ENCODE measurements at places on chromosomes 12 and 14.

DNA sequence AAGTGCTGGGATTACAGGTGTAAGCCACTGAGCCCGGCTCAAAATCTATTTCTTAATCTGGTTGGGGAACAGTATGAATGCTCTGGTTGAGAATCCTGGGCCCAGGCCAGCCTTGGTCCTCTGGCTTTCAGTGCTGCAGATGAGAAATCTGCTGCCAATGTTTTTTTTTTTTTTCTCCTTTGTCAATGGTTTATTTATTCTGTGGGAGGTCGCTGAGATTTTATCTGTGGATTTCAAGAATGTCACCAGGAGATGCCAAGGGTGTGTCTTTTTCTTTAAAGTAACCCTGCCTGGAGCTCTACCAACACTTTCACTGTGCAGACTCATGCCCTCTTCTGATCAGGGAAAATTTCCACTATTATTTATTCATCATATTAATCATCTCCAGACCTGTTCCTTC lies 3.6 kb downstream of the SLC25A29 start:
- DNase-seq, result no peak

GRCh38 chr14:102759456-102760187 lies 17.6 kb upstream of the TRAF3 start:
- no peak for DNase-seq

DNA sequence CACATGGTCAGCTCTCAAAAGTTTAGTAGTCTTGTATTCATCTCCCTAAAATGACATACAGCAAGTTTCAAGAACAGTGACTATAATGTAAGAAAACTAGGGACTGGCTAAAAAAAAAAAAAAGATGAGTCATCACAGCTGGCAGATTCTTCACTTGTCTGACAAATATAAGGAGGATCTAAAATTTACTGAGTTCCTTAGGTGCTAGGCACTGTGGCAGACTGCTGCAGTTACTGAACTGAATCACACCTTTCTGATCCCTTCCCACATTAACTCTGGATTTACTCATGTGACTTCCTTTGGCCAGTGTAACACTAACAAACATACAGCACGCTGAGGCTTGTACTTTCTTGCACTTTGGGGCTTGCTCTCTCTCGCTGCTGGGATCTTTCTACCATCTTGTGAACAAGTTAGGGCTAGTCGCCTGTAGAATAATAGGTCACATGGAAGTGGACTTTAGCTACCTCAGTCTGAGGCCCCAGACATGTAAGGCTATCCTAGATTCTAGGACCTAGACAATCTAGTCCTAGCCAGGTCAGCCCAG lies 32.1 kb downstream of the BAZ1A start:
- DNase-seq, result peak; percentile 88

DNA sequence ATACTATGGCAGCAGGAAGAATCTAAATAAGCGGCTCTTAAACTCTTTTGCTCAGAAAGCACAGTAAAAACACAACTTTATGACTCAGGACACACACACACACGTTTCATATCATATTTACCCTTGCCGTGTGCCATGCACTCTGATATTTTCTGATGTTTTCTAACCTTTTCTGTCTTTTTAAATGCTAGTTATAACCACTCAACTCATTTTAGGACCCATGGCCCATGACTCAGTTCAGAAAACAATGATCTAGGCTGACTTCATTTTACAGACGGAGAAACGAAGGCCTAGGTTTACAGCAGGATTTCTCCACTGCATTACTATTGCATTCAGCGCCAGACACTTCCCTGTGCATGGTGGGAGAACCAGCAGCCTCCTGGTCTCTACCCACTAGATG lies 9.1 kb downstream of the VWF start:
- DNase-seq, result no peak

DNA sequence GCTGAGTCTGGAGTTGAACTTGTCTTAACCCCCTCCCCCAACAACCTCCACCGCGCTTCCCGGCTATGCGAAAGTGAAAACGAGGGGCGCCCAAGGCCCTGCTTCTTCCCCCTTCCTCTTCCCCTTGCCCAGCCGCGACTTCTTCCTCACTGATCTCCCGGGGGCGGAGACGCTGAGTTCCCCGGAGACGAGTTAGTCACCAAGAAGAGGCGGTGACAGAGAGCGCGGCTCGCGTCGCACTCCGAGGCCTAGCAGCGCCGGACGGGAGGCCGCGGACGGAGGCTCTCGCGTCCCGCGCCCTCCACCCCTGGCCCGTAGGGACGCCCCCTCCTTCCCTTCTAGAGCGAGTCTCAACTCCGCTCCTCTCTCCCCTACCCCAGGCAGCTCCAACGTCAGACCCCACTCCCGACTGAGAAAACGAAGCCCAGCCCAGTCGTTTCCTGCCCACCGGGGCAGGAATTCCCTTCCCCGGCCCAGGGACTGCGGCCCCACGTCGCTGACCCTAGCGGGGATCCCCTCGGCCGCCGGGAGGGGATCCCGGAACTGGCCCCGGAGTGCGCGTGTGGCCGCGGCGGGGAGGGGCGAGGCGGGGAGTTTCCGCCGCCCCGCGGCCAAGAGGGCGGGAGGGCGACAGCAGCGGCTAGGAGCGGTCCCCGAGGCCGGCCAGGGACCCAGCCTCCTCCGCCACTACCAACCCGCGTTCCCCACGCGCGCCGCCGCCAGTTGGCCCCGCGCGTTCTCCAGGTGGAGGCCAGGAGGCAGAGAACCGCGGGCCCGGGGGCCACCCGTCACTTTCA lies 1.4 kb downstream of the BAZ1A start:
- peak; percentile 63 for DNase-seq

- DNase-seq, result no peak
Observed at GRCh38 chr14:105905456-105905855, 379.1 kb downstream of the TMEM121 start.

DNA sequence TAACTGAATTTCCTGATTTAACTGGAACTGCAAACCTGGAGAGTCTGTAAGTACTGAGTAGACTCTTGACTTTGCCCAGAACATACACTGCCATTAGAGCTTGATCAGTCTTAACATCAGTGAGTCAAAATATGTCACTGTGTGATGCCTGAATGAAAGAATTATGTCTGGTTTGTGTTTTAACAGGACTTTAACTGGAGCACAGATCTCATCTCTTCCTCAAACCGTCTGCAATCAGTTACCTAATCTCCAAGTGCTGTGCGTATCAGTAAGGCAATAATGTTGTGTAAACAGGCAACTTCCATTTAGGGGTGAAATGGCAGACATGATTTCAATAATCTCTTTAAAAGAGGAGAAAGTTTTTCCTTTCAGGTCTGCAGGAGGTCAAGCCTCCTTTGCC lies 97.0 kb downstream of the ZFC3H1 start:
- DNase-seq, result no peak

GRCh38 chr12:40055228-40055579 lies 50.7 kb downstream of the SLC2A13 start:
- peak; percentile 16 for DNase-seq

- DNase-seq, result no peak
Observed at GRCh38 chr12:129530984-129531383, 372.8 kb downstream of the TMEM132D start.

DNA sequence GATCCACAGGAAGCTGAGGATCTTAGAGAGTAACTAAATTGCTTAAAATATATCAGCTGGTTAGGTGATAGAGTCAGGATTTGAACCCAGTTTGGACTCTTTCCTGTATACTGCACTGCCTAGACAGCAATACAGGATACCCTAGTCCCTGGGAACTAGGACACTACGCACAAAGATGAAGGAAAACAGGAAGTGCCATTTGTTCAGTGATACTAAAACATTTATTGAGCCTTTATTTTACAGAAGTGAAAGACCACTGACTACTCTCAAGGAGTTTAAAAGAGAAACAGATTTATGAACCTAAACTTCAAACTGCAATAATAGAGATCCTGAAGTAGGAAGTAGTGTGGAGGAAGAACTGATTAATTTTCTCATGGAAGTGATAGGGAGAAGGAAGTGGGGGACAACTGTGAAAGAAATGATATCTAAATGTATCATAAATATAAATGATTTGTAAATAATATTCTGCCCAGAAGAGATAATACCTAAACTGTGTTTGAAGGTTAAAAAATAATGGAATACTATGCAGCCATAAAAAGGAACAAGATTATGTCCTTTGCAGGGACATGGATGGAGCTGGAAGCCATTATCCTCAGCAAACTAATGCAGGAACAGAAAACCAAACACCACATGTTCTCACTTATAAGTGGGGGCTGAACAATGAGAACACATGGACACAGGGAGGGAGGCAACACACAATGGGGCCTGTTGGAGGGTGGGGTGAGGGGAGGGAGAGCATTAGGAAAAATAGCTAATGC lies 18.2 kb downstream of the MSRB3 start:
- no peak for DNase-seq

DNA sequence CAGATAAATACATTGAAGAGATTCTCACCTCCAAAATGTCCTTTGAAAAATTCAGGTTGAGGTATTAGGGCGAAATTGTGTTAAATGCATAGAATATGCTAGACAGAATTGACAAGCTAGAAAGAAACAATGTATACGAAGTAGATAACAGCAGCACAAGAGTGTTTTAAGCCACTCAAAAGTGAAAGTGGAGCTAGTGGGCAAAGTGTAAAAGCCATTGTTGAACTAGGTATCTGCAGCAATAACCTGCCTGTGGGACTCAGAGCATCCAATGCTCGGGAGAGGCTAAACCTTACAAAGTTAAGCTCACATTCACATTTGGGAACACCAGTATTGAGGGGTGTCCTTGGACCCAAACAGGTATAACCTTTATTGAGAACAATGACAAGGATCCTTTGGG lies 180.6 kb upstream of the TMPO start:
- no peak for DNase-seq

DNA sequence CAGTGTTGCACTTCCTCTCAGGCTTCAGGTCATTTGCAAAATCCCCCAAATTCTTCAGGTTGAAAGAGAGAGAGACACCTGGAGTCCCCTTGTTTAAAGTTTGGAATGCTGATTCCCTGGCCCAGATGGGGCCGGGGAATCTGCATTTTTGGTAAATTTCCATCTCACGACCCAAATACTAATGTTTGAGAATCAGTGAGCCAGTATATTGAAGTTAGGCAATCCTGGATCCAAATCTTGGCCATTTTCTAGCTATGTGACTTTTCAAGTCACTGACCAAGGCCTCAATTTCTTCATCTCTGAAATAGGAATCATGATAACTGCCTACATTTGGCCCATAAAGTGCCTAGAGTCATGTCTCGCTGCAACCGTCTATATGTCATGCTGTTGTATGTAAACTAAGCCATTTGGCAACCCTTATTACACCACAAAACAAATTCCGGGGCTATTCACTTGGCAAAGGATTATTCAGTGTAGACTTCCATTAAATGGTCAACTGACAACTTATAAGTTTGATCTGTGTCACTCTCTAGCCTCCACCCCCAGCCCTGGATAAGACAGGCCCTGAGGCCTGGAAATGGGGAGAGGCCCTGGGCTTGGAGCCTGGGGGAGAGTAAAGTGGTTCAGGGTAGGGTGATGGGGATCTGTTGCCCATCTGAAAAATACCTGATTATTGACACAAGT lies 3.7 kb upstream of the ZFP36L1 start:
- peak; percentile 32 for DNase-seq

GRCh38 chr12:85260896-85261295 lies 19.1 kb upstream of the ALX1 start:
- DNase-seq, result no peak

DNA sequence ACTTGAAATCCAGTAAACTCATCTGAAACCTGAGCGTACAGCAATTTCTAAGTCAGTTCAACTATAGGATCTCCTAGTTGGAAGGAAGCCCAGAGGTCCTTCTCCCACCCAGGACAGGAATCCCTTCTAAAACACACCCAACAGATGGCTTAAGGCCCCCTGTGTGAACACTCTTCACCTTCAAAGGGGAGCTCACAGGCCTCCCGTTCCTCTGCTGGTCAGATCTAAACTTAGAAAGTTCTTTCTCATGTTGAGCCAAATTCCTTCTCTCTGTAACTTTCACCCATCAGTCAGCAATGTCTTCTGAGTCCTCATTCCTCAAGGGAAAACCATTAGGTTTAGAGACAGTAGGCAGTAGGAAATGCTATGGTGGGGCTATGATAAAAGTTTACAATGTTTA lies 355.2 kb downstream of the PCNX1 start:
- no peak for DNase-seq

DNA sequence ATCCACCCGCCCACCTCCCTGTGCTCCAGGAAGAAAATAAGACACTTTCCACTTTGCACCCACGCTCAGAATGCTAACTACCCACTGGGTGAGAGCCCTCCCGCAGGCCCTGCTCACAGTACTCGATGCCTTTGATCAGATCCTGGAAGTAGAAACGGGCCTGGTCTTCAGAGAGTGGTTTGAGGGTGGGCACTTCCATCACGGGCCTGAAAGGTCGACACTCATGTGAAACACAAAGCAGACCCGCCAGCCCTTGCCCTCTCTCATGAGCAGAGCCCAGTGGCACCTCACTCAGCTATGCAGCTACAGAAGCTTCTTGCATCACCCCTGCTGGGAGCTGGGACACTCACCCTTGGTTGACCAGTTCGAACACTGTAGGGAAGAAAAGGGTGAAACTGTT lies 41.1 kb downstream of the CAMKK2 start:
- no peak for DNase-seq

- no peak for DNase-seq
Observed at GRCh38 chr12:117685110-117685926, 283.5 kb downstream of the KSR2 start.

DNA sequence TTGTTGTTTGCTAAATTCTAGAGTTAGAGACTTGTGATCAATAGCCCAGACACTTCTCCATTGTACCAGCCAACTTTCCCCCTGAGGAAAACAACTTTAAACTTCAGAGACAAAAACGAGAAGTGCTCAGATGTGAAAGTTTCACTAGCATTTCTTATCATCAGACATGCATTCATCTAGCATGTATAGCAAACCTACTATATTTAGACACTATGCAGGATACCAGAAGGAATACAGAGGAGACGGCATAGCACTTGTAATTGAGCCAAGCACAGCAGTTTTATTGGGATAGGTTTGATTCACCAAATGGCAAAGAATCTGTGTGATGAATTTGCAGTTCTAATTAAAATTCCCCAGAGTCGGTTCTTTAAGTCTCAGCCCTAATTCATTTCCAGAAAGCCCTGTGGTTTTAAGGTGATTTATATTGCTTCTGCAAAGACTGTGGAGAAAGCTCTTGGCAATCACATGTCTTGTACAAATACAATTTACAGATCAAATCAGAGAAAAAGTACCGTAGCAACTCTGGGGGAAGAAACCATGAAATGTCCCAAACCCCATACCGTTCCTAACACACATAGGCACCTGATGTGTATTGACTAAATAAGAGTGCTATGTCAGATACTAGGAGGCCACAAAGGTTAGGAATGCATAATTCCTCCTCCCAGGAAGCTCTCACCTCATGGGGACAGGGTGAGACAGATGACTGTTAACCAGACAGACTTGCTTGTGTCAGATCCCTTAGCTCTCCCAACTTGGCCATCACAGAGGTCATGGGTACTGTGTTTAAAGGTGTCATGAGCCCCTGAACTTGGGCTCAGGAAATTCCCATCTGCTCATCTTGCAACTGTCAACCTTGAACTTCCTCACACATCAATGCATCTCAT lies 69.6 kb upstream of the KRAS start:
- no peak for DNase-seq

DNA sequence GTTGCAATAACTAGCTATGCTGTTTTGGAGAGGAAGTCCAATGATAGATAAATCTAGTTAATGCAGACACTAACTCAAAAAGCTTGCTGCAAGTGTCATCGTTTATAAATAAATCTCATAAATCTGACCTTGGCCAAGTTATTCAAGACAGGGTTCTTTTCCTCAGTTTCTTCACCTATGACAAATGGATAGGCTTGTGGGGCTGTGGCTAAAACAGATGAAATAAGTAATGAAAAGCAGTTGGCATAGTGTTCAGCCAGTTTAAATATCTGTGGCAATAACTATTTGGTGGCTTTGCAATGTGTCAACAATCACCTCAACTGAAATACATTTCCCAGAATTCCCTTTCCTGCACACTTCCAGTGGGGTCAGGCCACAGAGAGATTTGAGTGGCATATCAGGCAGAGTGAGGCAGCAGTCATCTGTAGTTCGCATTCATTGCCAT lies 169.9 kb downstream of the DYRK2 start:
- no peak for DNase-seq
